HFFc6 (cell line): ENCODE measurements at places on chromosomes 11 and 22. TPM values are rescaled to one million over a fixed set of nuclear protein-coding genes. Genes with fewer than 3 reads are reported as not detected.

- no peak for DNase-seq
Observed at GRCh38 chr11:12061851-12062560, 48.4 kb upstream of the MICAL2 start.

DNA sequence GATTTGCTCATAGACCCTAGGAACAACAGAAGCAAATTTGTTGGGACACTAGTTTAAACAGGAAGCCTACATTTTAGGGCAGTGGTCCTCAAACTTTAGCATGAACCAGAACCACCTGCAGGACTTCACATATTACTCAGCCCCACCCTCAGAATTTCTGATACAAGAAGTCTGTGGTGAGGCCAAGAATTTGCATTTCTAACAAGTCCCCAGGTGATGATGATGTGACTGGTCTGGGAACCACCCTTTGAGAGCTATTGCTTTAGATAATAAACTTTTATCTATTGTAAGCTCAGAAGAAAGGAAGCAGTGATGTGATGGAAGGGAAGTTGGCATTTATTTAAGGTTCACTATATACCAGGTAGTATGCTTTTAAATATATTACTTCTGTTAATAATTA lies 194.0 kb downstream of the FAM181B start:
- no peak for DNase-seq

GRCh38 chr22:49586873-49587272 lies 240.8 kb downstream of the BRD1 start:
- no peak for DNase-seq

GRCh38 chr11:3942956-3943497 lies 87.6 kb downstream of the STIM1 start:
- no peak for DNase-seq

DNA sequence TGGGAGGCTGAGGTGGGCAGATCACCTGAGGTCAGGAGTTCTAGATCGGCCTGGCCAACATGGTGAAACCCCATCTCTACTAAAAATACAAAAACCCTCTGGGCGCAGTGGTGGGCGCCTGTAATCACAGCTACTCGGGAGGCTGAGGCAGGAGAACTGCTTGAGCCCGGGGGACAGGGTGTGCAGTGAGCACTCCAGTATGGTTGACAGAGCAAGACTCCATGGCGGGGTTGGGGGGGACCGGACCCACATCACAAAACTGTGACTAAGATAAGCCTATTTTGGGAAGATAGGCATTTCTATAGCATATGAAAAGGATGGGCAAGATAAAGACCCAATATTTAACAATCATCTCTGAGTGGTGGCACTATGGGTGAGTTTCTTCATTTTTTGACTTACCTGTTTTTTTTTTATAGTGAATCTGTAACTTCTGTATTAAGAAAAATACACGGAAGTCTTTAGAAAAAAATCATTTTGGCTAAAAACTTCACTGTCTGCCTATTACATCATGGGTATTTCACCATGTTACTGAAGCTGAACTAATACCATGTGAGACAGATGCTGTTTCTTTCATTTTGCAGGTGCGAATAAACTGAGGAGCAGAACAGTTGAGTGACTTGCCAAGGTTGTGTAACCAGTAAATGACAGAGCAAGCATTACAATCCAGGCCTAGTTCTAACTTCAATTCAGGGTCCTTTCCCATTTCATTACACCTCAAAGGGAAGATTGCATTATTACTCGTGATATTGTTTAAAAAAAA lies 2.5 kb downstream of the CELF1 start:
- no peak for DNase-seq

- DNase-seq = peak; percentile 96
Observed at GRCh38 chr11:3049430-3050243, 7.6 kb downstream of the CARS1 start.

- no peak for DNase-seq
Observed at GRCh38 chr11:24609192-24610119, 112.6 kb downstream of the LUZP2 start.

DNA sequence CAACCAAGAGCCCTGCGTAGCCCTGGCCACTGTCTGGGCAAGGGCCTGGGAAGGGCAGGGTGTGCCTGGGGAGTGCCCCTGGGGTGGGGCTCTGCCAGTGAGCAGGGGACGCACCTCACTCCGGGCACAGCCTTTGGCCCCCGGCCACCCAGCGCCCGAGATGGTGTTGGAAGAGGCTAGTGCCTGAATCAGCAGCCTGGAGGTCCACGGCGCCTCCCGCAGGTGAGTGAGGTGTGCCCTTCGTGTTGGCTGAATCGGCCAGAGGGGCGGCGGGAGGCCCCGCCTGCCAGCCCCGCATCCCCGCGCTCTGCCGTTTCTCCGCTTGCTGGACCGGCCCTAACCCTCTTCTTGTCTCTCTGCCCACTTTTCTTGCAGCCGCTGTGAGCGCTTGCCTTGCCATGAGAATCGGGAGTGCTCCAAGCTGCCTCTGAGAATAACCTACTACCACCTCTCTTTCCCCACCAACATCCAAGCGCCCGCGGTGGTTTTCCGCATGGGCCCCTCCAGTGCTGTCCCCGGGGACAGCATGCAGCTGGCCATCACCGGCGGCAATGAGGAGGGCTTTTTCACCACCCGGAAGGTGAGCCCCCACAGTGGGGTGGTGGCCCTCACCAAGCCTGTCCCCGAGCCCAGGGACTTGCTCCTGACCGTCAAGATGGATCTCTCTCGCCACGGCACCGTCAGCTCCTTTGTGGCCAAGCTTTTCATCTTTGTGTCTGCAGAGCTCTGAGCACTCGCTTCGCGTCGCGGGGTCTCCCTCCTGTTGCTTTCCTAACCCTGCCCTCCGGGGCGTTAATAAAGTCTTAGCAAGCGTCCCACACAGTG lies 60.1 kb downstream of the FBLN1 start:
- no peak for DNase-seq

DNA sequence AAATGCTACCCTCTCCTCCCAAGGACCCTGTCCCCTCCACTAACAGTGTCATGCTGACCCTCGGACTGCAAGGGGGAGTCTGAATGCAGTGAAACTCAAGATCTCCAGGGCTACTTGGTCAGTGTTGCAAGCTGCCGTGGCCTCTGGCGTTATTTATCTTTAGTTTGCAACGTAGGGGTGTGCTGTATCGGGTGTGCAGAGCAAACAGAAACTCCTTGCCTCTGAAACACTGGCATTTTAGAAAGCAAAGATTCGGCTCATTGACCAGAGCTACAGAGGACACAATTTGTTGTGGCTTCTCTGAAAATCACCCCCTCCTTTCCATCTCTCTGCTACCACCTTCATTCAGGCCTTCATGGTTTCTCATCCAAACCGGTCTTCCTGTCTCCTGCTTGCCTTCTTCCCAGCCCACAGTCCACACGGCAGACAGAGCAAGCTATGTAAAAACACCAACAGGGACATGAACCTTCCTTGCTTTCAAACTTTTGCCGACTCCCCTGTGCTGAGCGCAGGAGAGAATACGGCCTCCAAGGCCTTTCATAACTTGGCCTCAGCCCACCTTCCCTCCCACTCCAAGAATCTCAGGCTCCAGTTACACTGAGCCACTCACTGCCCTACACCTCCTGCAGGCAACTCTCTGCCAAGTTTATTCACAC lies 14.9 kb downstream of the FZD4 start:
- DNase-seq = no peak

DNA sequence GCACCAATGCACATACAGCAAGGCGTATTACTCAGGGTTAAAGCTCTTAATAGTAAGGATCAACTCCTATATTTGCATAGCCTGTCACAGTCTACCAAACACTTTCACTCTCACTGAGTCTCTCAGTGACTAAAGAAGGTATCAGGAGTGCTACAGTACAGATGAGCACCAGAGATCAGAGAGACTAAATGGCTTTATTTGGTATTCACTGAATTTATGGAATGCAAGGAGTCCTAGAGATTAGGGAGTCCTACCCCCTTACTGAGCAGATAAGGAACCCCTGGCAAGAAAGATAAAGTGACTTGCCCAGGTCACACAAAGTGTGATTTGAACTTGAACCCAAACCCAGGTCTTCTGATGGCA lies 396.4 kb upstream of the CCDC90B start:
- DNase-seq = no peak

- peak; percentile 64 for DNase-seq
Observed at GRCh38 chr11:73982595-73982989, at the start of gene UCP2. Gene UCP2, minus strand, starts transcription at chr11:73982843. Its CDS starts 4,465 bp downstream, at chr11:73978378.

DNA sequence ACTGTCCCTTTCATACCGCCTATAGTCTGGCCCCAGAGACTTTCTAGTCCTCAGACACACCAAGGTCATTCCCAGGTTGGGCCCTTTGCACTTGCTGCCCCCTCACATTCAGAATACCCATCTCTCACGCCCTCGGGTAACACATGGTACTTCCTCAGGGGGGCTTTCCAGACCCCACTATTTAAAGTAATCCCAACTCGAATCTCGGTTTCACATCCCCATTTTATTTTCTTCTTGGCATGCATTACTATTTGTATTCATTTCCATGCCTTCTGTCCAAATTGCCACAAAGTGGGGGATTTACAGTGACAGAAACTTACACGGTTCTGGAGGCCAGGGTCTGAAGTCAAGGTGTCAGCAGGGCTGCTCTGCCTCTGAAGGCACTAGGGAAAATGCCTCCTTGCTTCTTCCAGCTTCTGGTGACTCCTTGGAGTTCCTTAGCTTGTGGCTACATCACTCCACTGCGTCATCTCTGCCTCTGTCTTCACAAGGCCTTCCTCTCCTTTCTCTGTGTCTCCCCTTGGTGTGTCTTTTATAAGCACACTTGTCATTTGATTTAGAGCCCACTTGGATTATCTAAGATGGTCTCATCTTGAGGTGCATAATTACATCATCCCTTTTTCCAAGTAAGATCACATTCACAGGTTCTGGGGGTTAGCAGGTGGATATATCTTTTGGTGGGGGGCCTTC lies 15.1 kb downstream of the RCN1 start:
- DNase-seq = no peak

DNA sequence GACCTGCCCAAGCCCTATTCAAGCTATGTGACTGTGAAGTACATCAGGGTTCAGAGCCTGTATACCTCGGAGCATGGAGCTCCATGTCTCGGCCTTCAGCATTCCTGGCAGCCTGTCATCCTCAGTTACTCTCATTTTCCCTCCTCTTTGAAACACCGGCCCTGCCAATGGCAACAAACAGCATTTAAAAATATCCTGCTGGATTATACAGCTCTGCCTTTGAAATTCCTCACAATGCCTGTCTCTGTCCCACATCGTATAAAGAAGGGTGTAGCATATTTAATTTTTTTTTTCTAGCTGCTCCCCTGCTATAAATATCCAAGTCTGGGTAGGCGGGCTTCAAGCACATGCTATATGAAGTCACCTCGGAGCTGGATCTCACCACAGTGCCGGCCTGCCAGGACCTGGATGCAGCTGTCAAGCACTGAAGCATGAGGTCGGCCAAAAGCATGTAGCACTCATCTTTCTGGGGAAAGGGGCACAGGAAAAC lies 11.8 kb downstream of the ABTB2 start:
- DNase-seq = no peak

- DNase-seq = no peak
Observed at GRCh38 chr11:27721264-27722116, 21.2 kb upstream of the BDNF start.

DNA sequence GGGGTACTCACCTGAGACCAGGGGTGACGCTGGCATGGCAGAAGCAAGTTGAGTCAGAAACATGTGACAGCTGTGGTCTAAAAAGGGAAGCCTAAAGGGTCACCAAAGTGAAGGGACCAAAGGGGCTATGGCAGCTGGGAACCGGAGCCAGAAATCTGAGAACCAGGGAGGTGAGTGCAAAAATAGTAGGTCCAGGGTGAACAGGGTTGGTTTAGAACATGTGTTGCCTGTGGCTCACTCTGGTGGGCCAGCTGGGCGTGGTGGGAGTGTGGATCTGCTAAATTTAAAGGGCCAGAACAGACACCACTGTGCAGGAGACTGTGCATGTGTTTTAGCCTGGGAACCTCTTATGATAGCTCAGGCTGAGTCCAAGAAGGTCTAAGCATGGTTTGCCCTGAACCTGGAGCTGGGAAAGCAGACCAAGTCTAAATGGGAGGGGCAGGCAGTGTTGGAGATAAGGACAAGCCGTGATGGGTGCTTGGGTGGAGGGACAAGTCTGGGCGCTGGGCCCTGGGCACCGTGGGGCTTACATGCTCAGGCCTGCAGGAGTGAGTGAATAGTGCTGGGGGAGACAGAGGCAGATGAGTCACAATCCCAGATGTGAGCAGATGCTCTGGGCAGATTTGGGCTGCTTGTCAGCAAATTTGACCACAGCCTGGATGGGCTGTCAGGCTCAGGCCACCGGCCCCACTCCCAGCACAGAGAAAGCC lies 41.4 kb upstream of the ZBED5 start:
- DNase-seq = no peak

DNA sequence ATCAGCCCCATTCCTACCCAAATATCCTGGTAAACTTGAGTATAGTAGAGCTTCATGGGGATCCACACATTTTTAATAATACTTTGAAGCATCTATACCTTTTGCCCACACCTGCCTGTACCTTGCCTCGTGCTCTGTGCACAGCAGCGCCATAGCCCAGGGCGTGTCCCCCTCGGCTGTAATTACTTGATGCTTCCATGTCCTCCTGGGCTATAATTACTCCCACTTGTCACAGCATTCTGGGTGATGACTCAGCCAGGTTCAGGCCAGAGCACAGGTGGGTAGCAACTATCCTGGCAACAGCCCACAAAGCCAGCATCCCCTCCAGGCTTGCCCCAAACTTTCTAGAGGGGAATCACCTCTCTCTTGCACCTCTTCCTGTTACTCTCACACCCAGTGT lies 23.7 kb upstream of the SLC36A4 start:
- no peak for DNase-seq

- DNase-seq = peak; percentile 74
Observed at GRCh38 chr22:29994027-29994715, 86.1 kb upstream of the HORMAD2 start.

GRCh38 chr11:87722756-87723565 lies 452.3 kb downstream of the RAB38 start:
- DNase-seq = no peak

- DNase-seq = no peak
Observed at GRCh38 chr11:10456519-10456918, 1.5 kb downstream of the AMPD3 start.

- no peak for DNase-seq
Observed at GRCh38 chr11:131724436-131724975, 354.1 kb downstream of the NTM start.

The ABCC8 gene
- total RNA-seq = not detected in 3 replicates

The MMP20 gene
- total RNA-seq = not detected in 2 replicates

The STIP1 gene
- 200 and 229 TPM in 2 replicates for total RNA-seq

The OR52A1 gene
- not detected in 3 replicates for total RNA-seq

The FAM181B gene
- not detected in 3 replicates for total RNA-seq

The TTC28 gene
- 11.2 to 19.1 TPM (median 13.3 TPM) in 3 replicates for total RNA-seq

The RBFOX2 gene
- 141 to 152 TPM (median 145 TPM) in 3 replicates for total RNA-seq

The RAPSN gene
- not detected in 3 replicates for total RNA-seq

The IGLL1 gene
- not detected in 3 replicates for total RNA-seq

The ZDHHC8 gene
- 101 to 127 TPM (median 112 TPM) in 3 replicates for total RNA-seq

The BEST1 gene
- total RNA-seq = 0.85 to 1.8 TPM (median 0.88 TPM) in 3 replicates

The RASL10A gene
- total RNA-seq = 0.28 TPM in 1 of 2 replicates, not detected in the other

The TCN1 gene
- not detected in 3 replicates for total RNA-seq

The TMX2 gene
- 91.8 to 121 TPM (median 108 TPM) in 3 replicates for total RNA-seq

The WNT7B gene
- total RNA-seq = 0.14 to 0.19 TPM (median 0.18 TPM) in 3 replicates
